ENCODE measurements at places on chromosomes 1 and 21.

DNA sequence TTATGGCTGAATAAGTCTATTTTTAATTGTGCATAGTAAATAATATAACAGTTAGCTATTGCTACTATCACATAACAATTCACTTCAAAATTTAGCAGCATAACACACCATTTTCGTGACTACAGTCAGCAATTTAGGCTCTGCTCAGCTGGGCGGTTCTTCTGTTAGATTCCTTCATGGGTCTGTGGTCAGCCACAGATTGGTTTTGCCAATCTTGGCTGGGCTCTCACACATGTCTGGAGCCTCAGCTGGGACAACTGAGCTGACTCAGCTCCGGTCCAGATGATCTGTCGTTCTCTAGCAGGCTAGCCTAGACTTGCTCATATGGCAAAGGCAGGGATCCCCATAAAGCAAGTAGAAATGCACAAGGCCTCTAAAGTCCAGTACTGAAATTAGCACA, 15.1 kb upstream of the CDC42BPA start:
- no peak for DNase-seq

DNA sequence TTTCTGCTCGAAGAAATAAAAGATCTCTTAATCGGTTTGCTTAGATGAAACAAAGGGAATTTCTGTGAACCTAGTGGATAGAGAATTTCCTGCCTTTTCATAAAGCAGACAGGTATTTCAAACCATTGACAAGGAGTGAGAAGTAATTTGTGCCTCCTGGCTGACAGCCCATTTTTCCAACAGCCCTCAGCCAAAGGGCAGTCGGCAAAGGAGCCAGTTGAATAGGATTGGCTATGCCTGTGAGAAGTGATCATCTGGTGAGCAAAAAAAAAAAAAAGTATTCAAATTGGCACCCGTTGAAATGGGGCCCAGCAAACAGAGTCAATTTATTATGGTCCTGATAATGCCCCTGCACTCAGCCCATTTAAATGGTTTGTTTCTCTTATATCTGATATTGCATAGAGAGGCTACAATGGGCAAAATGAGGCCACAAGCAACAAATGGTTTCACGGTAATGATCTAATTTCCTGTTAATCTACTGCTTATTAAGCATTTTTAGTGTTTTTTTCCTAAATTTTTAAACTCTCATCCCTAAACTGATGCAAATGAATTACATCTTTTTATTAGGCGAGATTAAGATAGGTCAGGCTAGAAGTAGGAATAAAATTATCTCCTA, 477.5 kb downstream of the NUF2 start:
- DNase-seq = peak; percentile 21

- DNase-seq = no peak
Measured at GRCh38 chr1:114208106-114208505, 54.4 kb upstream of the SYT6 start.

DNA sequence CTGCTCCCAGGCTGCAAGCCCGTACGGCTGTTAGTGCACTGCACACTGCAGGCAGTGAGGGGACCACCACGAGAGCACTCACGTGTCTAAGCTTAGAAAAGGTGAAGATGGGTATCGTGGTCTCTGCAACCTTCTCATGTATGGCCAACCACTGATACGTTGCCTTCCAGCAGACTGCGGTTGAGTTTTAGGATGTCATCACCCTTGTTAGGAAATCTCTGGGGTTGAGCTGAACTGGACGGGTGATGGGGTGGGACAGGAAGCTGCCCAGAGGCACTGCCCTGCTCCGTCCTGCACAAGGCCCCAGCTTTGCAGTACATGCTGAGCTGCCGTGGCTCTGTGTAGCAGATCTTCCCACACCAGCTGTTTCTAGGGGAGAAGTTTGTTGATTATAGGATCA, 43.3 kb downstream of the FAAP20 start:
- DNase-seq = no peak

DNA sequence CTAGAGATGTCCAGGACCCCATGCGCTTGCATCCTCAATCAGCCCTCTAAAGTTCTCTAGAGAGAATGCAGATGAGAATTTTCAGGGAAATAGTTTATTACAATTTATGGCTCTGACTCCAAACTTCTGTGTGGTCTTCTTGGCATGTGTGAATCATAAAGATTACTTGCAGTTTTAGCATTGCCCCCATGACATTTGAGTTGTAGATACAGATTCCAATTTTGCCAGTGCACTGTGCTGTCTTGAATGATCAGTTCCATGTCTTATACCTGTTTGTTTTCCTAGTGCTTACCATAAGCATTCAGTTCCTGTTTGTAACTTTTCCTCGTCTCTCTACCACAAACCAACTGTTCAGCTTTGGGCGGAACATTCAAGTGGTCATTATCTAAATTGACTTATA, 4.8 kb downstream of the KRTAP21-3 start:
- no peak for DNase-seq

DNA sequence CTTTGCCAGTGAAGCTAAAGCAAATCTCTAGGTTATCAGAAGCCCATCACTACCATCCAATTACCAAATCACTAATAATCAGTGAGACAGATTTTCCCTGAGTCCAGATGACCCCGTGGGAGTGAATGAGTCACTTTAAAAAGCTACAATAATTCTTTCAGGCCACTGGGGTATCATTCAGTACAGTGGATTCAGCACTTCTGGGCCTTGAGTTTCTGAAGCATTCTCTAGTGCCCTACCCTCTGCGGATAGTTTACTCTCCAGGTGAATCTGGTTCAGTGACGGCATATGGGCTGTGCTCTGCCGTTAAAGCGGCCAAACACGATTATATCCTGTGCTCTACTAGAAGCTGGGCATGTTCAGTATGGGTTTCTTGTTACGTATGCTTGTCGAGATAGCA, 26.1 kb downstream of the NR5A2 start:
- DNase-seq = no peak

GRCh38 chr1:151512801-151513625, 1.8 kb downstream of the CGN start:
- peak; percentile 85 for DNase-seq

GRCh38 chr1:240772131-240772530, 160.2 kb upstream of the GREM2 start:
- DNase-seq = no peak

DNA sequence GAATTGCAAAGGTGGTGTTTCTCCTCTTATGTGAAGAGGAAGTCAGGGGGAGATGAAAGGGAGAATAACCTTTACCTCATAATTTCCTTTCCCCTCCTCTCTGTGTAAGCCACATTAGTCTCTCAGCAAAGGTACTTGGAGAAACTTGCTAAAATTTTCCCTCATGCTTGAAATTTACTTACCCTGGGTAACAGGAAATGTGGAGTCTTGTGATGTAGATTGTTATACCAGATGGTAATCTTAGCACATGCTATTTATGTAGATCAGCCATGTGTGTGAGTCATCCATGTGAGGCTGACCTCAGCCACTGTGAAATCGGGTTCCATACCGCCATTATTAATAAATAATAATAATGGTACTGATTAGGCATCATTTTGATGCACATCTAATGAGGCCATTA, 128.4 kb downstream of the TGFB2 start:
- DNase-seq = no peak

DNA sequence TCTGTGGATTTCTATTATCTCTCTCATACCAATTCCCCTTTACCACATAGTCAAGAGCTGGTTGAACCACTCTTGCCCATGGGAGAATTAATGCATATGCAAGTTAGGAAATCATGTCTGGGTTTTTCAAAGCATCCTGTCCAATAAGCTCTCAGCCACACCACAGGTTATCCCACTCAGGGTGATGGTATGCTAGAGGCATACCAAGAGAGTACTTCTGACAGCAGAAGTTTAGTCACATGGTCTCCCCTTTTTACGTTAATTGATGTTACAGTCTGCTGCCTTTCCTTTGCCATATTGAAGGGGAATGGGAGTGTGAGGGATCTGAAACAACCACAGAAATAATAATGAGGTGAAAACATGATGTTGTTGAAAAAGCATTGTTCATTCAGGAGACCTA, 135.8 kb upstream of the PBX1 start:
- DNase-seq = no peak

GRCh38 chr1:48526008-48526710, 54.2 kb upstream of the SPATA6 start:
- DNase-seq = no peak

GRCh38 chr1:185480545-185480944, 163.5 kb upstream of the IVNS1ABP start:
- no peak for DNase-seq

DNA sequence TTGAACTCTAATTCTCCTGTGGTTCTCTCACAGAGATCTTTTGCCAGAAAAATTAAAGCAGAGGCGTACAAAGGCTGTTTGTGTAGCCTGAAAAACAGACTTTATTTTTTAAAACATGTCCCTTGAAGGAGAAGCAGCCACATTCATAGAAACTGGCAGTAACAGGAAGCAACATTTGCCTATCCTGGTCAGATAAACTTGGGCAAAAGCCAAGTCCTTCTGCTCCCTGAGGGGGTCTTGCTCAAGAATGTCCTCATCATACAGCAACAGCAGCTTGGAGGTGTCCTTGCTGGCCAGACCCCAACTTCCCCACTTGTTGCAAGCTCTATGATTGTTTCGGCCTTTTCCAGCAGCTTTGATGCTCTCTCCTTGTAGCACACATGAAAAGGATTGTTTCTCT, 36.3 kb downstream of the MSTO1 start:
- DNase-seq = no peak

DNA sequence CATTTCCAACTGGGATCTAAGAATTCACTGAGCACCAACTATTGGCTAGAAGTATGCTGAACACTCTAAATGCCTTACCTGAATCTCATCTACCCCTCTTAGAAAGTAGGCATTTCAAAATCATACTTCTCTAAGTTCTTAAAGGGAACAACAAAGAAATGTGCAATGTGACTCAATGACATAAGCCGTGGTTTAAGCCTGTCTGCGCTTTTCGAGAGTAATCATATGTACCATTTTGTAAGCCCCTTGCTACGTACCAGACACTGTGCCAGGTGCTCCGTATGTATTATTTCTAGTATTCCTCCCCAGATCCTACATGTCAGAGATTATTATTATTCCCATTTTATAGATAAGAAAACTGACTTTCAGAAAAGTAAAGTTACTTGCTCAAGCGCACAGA, 454.2 kb downstream of the SETD4 start:
- DNase-seq = no peak

GRCh38 chr1:9840176-9840575, 16.4 kb upstream of the CLSTN1 start:
- no peak for DNase-seq

GRCh38 chr1:40257313-40257687, 736 bp upstream of the ZMPSTE24 start:
- no peak for DNase-seq

- no peak for DNase-seq
Measured at GRCh38 chr1:64877151-64877550, 89.2 kb downstream of the JAK1 start.

- DNase-seq = no peak
Measured at GRCh38 chr1:46181343-46182260, 5.3 kb upstream of the P3R3URF start.

DNA sequence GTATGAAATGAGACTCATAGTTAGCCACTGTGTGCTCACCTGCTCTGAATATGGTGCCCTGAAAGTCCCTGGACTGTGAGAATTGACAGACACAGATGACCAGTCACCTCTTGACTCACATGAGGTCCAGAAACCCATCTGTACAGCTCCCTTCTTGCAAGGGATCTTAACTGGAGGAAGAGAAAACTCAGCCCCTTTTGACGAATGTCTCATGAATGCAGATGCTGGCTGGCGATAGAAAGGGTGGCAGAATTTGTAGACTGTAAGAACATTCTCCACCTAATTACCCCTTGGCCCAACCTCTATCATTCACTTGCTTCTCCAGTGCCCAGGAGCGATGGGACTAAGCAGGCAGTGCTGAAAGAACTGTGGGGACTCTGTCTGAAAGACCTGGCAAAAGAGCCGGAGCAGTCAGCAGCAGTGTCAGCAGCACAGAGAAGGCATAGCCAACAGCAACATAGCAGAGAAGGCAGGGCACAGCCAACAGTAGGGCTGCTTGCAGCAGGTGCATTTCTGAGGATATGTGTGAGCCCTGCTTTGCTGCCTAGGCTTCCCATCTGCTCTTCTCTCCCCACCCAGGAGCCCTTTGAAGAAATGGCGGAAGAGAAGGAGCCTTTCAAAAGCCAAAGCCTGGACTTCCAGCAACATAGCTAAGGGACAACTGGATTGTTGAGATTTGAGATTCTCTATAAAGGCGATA, 25.8 kb upstream of the IFNGR2 start:
- DNase-seq = no peak

DNA sequence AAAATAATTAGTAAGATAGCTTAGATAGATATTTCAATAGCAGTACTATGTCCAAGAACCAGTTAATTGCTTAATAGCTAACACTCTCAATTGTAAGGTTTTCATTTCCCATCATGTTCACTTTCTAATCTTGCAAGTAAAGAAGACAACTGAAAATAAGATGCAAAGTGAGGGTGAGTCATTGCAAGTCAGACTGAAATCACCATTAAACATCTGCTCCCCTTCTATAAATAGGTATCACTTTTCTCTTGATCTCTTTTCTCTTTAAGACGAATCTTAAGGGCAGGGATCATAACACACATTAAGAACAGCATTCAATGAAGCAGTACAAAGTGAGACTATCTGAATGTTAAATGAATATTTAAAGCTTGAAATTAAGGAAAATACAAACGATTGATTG, 40.4 kb downstream of the UBR4 start:
- DNase-seq = no peak

- no peak for DNase-seq
Measured at GRCh38 chr1:163412221-163412620, 90.5 kb downstream of the NUF2 start.

DNA sequence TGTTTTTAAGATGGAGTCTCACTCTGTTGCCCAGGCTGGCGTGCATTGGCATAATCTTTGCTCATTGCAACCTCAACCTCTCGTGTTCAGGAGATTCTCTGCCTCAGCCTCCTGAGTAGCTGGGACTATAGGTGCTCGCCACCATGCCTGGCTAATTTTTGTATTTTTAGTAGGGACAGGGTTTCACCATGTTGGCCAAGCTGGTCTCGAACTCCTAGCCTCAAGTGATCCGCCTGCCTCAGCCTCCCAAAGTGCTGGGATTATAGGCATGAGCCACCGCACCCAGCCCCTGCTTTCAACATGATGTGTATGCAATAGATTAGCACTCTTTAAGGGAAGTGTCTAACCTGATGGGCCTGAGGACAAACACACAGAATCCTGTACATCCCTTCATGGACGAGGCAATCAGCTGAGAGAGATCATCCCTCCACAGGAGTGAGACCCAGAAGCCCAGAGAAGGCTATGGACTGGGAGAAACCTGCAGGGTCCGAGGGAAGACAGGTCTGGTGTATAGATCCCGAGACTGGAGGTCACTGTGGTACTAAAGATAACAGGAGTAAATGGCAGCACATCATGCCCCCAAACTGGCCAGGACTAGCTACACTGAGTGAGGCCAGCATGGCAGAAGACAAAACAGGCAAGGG, 5.6 kb upstream of the DEGS1 start:
- no peak for DNase-seq

DNA sequence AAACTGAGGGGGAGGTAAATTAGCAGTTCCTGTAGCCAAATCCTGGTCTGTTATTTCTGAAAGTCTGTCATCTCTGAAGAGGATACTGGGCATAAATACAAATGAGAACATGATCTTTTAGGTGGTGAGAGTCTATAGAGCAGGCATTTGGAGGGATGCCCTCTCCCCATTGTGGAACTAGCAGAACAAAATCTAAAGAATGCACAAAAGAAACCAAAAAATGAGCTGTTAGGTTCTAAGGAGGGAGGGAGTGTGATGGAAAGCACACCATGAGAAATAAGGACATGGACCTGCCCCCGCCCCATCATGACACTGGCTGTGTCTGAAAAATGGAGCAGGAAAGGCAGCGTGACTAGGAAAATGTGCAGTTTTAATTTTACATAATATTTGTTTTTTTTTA, 262.0 kb downstream of the KIF26B start:
- DNase-seq = no peak
